Activated CD4-positive, alpha-beta T cell treated with anti-CD3 and anti-CD28 coated beads, Interleukin-2, amount 50 U/mL, for 4 hours (primary cell): ENCODE measurements at places on chromosomes 16 and 17.

DNA sequence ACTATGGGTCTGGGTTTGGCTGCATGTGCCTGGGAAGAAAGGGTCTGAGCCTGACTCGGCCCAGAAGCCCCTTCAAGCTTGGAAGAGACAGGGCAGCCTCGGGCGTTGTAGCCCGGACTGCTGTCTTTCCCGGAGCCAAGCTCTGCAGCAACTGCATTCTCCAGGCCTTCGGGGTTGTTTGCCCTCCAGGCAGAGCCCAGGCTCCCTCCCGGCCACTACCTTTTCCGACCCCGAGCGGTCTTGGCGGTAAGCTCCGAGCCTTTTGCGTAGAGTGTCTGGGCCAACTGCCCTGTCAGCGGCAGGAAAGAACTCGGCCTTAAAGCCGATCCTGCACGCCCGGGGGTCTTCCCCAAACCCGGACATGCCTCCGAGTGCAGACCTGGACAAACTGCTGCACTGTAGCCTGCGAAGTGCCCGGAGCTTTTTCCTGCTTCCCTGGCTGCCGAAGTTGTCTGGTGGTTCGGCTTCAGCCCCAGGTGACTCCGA lies 1.3 kb downstream of the LHX1 start:
- no peak for DNase-seq

DNA sequence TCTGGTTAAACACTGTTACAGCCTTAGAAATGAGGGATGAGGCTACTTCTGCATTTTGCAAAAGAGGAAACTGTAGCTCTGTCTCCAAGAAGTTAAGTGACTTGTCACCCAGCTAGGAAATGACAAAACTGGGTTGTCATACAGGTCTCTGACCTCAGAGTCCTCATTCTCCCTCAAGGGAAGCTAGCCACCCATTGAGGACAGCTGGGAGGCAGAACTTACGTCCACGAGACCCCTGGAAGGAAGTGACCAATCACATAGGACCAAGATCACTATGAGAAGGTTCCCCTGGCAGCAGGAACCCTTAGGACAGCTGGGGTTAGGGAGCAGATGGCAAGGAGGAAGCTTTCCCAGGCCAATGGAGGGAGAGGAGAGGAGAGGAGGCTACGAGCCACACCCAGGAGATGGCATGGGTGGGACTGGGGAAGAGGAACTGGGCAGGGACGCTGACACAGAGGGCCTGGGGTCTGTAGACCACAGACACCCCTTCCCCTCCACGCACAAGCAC lies 11.2 kb downstream of the METTL22 start:
- DNase-seq, result no peak

DNA sequence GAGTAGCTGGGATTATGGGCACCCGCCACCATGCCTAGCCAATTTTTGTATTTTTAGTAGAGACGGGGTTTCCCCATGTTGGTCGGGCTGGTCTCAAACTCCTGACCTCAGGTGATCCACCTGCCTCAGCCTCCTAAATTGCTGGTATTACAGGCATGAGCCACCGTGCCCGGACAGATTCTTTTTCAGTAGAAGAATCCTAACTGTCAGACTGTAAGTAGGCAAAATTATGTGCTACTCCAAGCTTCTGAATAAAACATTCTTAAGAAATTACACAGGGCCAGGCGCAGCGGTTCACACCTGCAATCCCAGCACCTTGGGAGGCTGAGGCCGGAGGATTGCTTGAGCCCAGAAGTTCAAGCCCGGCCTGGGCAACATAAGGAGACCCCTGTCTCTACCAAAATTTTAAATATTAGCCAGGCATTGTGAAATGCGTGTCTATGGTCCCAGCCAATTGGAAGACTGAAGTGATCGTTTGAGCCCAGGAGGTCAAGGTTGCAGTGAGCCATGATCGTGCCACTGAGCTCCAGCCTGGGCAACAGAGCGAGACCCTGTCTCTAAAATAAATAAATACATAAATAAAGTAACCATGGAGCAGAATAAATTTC lies 66.7 kb upstream of the KIFC3 start:
- no peak for DNase-seq

GRCh38 chr17:7238420-7239090 lies 702 bp downstream of the PHF23 start:
- no peak for DNase-seq

GRCh38 chr16:645852-646678 lies 3.1 kb upstream of the WDR90 start:
- DNase-seq, result no peak

DNA sequence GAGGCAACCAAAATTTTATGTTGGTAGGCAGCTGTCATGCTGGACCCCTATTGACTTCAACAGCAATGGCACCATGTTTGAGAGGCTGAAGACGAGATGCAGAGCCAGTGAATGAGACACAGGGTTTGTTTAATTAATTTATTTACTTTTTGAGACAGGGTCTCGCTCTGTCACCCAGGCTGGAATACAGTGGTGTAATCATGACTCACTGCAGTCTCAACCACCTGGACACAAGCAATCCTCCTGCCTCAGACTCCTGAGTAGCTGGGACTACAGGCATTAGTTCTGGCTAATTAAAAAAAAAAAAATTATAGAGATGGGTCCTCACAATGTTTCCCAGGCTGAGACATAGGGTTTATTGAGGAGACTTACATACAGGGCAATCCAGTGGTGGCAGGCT lies 36.2 kb upstream of the PPM1D start:
- no peak for DNase-seq

DNA sequence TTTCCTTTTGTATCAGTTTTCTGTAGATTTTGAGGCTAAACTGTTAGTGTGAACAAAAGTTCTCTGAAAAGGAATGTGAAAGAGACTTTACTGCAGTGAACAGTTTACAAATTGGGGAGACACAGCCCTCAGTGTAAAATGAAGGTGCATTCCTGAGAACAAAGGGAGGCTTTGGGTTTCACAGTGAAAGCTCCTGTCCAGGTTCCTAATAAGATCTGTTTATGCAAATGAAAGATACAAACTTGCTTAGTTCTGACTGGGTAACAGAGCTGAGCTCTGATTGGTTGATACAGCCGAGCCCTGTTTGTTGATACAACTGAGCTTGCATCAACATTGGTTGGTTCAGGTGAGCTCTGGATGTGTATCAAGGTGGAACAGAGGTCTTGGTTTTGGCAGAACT lies 8.3 kb upstream of the CDRT15 start:
- no peak for DNase-seq

DNA sequence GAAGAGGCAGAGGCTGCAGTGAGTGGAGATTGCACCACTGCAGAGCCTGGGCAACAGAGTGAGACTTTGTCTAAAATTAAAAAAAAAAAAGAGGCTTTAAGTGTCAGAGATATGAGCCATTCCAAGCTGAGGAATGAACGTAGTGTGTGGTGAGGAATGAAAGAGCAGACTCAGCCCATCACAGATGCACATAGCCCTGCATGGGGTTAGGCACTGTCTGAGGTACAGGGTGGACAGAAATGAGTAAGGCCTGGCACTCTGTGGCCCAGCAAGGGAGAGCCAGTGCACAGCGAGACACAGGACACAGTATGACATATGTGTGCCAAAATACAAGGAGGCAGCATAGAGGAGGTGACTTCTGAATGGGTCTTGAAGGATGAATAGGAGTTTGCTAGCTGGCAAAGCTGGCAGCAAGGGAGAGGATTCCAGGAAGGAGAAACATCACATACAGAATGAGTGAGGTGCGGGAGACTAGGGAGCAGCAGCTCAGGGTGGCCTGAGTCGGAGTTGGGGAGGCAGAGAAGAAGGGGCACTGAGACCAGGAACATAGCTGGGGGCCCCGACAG lies 8.7 kb upstream of the ZNF469 start:
- no peak for DNase-seq

GRCh38 chr17:11928436-11928835 lies 68.8 kb downstream of the ZNF18 start:
- DNase-seq, result no peak

GRCh38 chr17:13114601-13115031 lies 96.8 kb upstream of the ELAC2 start:
- DNase-seq, result no peak

GRCh38 chr17:37694734-37695133 lies 50.1 kb downstream of the HNF1B start:
- no peak for DNase-seq

DNA sequence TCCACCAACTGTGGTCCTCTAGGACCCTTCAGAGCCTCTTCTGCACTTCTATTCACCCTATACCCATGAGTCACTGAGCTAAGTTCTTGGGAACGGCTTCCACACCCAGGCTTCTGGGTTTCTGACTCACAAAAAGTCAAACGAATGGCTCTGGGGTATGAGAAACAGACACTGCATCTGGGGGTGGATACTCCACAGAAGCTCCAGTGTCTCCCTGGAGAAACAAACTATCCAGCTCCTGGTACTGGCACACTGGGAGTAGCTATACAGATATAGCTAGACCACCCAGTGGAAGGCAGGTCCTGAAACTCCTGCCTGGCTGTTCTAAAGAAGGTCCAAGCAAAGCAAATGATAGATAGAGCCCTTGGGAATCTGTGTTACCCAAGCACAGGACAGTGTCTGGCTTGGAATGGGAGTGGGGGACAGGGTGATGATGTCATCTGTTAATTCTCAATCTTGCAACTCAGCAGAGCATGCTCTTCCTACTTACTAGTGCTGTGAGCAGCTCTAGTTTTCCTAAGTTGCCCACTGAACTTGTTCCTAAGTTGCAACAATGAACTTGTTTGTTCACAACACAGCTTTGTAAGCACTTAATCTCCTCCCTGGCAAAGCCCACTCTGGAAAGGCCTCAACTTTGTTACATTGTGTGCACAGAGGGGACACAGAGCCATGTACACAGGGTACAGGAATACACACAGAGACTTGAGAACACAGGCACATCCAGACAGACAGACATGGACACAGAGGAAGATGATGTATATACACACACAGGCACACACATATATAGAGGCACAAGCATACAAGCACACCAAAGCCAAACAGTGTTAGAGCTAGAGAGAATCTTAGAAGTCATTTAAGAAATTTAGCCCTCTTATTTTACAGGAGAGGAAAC lies 6.7 kb downstream of the MMP28 start:
- no peak for DNase-seq

DNA sequence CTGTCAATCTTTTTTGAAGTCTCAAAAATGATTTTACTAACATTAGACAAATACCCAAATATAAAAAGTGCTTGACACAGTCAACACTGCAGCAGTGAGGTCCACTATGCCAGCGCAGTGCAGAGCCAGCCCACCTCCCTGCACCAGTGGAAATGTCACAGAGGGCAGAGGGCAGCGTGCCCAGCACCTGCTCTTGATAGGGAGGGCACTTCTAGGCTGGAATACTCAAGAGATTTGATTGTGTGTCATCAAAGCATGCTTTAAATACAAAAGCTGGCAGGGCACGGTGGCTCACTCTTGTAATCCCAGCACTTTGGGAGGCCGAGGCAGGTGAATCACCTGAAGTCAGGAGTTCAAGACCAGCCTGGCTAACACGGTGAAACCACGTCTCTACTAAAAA lies 136.0 kb downstream of the ANKRD11 start:
- no peak for DNase-seq

- DNase-seq, result no peak
Observed at GRCh38 chr17:6323626-6324356, 111.1 kb downstream of the AIPL1 start.

GRCh38 chr17:31416503-31416923 lies 25.0 kb downstream of the RAB11FIP4 start:
- no peak for DNase-seq

GRCh38 chr16:63349961-63350360 lies 1313.7 kb upstream of the CDH8 start:
- no peak for DNase-seq

- DNase-seq, result no peak
Observed at GRCh38 chr17:27390540-27390939, 65.7 kb upstream of the KSR1 start.

- no peak for DNase-seq
Observed at GRCh38 chr17:54979657-54980056, 11.1 kb downstream of the STXBP4 start.

- DNase-seq, result no peak
Observed at GRCh38 chr16:29819506-29819905, 756 bp upstream of the MVP start.

DNA sequence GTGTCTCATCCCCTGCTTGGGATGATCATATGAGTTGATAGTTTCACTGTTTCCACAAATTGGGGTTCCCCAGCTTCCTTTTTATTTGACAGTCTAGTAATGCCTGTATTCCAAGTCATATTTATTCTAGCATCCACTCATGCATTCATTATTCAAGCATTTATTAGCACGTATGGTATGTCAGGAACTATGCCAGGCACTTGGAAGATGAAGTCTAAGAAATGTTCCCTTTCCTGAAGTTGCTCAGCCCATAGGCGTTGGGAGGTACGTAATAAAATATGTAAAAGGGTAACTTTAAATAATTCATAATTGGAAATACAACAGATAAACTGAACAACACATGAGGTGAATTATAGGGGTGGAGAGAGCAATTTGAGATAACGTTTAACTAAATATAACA lies 338.0 kb upstream of the MAF start:
- DNase-seq, result no peak
